ENCODE measurements at places on chromosomes 2 and 18.
A peak's percentile ranks its signal among the peaks of the same experiment; 100 is the strongest.

DNA sequence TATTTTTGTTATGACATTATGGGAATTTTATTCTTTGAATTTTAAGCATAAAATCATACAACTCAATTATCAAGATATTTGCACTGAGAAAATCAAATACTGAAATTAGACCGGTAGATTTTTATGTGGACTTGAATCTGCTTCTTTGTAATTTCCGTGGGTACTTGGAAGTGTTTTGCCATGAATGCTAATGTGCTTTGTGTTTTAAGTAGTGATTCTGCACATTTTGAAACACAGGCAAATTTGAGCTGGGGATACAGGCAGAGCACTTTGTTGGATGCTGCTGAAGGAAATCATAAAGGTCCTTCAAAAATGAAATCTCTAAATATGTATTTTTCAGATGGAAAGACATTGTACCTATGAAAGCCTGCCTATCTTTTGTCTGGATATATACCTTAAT is 446.3 kb upstream of the POU3F3 start:
- no peak for DNase-seq

DNA sequence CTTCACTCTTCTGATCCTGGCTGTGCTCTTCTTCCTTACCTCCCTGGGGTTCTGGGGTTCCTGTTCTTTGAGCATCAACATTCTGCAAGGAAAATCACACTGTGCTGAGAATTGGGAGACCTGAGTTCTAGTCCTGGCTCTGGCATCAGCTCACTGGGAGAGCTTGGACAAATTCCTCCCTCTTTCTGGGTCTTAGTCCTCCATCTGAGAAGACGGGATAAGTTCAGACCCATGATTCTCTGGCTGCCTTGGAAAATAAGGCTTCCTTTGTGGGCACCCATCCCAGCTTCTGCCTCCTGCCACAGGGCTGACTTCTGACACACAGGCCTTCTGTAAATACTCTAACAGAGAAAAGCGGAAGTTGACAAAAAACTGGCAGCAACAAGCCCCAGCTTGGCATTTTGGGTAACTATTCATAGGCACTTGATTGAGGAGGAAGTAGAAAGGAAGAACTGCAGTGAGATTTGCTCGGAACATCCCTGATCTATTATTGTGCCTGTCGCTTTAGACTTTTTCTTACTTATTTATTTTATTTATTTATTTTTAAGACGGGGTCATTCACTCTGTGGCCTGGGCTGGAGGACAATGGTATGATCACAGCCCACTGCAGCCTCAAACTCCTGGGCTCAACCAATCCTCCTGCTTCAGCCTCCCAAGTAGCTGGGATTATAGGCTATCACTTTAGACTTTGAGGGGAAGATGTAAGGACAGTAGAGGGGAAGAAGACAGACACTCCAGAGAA is 7.9 kb downstream of the PCBP1 start:
- peak; percentile 79 for DNase-seq

- DNase-seq = no peak
These were observed 1.6 kb downstream of the WDR7 start for GRCh38 chr18:56652802-56653201.

DNA sequence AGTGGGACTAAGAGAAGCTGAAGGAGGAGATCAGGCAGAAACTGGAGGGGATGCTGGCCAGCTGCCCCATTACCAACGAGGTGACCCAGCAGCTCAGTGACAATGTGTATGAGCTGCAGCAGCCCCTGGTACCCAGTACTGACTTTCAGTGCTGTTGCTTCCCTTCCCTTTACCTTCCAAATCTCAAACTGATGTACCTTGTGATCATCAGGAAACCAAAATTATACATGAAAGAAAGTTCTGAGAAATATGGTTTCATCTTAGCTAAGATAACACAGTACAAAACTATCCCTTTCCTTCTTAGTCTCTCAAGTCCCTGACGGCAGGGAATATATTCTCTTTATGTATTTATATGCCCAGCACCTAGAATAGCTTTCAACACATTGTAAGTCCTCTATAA is 52.3 kb upstream of the CERS6 start:
- no peak for DNase-seq

DNA sequence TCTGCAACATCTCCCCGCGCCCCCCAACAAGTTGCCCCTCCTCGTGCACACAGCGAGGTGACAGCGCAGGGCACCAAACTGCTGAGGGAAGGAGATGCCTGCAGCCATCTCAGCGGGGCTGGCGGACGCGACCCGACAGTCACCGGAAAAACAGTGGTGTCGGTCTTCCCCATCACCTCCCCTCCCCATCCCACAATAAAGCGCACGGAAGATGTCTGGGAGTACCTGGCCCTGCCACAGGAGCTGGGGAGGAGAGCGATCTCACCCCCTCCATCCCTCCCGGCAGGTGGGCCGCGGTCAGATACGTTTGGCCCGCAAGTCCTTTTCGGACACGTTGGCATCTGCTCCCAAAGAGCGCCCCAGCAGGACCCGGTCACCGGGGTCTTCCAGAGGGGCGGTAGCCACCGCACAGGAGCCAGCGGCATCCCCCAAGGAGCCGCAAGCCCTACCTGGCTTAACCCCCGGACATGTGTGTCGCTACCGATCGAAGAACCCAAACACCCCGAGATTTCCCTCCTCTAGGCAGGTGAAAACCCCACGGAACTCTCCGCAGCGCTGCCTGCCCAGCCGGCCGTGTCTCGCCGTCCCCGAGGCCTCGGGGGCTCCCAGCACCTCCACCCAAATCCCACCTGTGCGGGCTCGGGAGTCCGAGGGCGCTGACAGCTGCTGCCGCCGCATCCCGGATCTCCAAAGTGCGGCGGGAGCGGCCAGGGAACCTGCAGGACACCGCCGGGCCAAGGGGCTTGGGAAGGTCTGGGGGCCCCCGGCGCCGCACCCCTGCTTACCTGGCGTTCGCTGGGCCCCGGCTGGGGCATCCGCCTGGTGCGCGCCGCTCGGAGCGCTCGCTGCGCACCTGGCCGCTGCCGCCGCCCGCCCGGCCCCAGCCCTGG is 657 bp downstream of the ATP8B1 start:
- no peak for DNase-seq

DNA sequence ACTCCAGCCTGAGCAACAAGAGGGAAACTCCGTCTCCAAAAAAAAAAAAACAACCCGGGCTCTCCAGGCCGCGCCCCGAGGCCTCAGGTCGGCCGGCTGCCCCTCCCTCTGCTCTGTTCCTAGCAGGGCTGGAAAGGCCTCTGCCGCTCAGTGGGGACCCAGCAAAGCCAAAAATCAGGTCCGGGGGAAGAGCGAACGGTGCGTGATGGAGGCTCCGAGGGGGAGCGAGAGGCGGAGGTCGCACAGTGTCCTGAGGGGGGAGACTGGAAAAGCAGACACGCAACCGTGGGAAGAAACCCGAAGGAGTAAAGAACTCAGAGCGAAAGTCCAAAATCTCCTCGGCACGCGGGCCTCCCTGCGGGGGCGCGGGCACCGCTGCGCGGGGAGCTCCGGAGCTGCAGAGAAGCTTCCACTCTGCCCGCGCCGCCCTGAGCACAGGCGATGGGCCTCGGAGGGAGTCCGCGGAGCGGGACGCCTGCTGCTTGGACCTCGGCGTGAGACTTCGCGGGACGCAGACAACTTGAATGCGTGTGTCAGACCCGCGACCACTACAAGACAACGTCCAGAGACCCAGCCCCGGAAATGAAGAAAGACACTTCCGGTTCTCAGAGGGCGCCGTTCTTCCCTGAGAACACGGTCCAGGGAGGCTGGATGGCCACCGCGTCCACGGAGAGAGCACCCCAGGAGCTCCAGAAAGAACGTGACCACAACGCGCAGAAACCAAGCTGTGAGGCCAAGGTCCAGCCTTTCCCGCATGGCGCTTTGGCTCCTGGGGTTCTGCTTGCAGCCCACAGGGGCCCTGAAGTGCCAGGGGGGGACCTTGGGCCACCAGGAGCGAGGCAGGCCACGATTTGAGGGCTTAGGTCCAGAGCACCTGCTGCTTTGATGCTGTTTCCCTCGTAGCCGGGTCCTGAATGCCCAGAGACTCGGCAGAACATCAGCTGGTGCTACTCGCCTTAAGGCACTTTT is 219.8 kb downstream of the DPP10 start:
- DNase-seq = no peak

GRCh38 chr2:67515056-67515455 is 117.9 kb downstream of the ETAA1 start:
- DNase-seq = no peak

- DNase-seq = no peak
These were observed 66.0 kb upstream of the SCN7A start for GRCh38 chr2:166560022-166560421.

GRCh38 chr18:22186484-22186971 is 17.1 kb downstream of the GATA6 start:
- no peak for DNase-seq

GRCh38 chr18:8453528-8453927 is 155.7 kb upstream of the RAB12 start:
- no peak for DNase-seq

DNA sequence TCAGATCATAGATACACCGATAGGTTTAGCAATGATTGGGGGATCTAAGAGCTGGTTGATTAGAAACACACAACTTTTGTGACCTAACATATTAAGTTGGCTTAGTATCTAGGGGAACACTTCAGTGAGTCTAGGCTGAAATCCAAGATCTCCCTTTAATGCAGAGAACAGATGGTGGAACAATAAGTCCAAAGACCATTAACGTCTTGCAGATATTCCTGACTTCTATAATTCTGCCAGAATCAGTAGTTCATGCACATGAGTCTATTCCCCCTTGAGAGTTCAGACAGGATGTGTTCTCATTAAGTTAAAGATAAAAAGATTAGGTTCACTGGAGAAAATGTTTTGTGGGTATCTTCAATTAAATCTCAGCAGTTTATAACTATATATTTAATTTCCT is 506.5 kb downstream of the TSN start:
- DNase-seq = no peak

GRCh38 chr2:100730290-100730868 is 89.6 kb upstream of the NPAS2 start:
- DNase-seq = peak; percentile 25

DNA sequence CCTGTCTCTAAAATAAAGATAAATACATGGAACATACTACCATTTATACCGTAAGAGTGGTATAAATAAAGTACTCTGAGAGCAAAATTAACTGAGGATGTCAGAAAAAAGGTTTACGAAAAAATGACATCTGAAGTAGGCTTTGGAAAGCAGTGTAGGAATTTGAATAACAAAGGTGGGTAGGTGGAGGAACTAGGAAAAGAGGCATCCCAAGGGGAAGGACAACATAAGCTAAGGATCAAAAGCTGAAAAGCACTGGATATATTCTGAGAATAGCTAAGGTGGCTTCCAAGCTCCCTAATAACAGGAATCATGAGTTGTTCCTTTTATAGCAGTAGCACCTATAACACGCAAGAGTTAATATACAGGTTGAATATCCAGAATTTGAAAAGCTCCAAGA is 91.3 kb downstream of the BAZ2B start:
- DNase-seq = no peak

DNA sequence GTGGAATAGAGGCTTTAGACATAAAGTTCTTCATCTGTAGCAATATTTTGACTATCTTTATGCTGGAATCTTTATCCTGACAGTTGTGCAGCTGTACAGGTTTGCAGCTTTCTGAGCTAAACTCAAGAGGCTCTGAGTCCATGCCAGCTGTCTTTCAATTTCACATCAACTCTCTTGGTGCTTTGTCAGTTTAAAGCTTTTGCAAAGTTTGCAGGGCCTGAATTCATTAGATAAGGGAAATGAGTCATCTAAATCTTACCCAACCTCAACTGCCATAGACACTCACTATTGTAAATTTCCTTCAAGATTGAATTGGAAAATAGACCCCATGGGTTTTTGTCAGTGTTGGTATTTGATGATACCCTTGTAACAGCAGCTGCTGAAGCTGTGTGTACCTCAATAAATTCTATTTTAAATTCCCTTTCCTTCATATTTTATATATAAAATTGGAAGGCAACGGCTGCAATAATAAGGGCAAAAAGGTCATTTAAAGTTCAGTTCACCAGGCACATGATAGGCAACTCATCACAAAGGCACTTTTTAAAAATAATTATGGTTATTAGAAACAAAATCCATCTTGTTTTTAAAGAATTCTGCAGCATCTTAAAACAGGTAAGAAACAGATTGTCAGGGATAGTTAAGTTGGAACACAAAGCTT is 169.9 kb upstream of the SLC39A10 start:
- DNase-seq = peak; percentile 19

DNA sequence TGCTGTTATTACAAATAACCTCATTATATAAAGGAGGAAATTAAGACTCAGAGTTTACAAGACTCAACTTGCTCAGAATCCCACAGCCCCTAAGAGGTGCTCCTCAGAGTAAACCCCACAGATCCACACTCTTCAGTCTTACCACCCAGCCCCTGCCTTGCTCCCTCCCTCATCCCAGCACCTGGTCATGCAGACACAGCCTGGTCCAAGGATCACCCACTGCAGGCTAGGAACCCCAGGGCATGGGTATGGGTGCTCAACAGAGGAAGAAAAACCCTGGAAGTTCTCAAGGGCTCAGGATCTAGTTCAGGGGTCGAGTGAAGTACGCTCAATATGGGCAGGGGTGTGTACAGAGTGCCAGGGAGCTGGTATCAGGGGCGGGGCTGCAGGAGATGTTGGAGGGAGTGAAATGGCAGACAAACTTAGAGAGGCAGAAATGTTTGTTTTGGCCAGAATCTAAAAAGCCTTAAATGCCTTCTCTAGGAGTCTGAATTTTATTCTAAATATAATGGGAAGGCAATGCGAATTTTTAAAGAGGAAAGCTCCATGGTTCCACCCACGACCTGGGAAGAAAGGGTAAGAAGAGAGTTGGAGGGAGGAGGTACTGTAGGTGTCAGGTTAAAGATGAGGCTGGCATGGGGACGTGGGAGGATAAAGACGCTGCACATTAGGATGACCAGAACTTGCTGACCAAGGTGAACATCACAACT is 79.1 kb upstream of the MGAT4A start:
- no peak for DNase-seq

DNA sequence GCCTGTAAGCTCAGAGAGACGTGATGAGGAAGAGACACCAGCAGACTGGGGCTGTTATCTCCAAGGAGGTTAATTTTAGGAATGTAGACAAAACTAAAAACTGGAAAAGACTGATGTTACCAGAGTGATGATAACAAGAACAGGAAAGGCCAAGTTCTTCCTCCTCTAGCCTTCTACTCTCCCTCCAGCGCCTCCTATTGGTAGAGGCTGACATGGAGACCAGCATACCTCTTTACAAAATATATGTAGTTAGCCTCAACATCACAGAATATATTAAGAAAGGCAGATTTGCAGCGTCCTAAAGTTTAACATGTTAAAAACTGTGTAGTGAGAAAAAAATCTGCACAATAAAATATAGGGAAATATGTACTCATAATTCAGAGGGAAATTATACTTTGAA is 66.0 kb downstream of the TCF4 start:
- no peak for DNase-seq

GRCh38 chr18:8797206-8797605 is 91.8 kb downstream of the MTCL1 start:
- DNase-seq = no peak

GRCh38 chr2:86021396-86022378 is 84.0 kb downstream of the POLR1A start:
- no peak for DNase-seq

Measured in CD4-positive, alpha-beta T cell treated with Interleukin-1 beta for 1 hour (primary cell).